Heart left ventricle (tissue), 16 donors: ENCODE measurements at places on chromosomes 6 and 20. TPM values are rescaled to one million over a fixed set of nuclear protein-coding genes. Genes with fewer than 3 reads are reported as not detected.
A peak's percentile ranks its signal among the peaks of the same experiment; 100 is the strongest.

- no peak for DNase-seq
Measured at GRCh38 chr6:128241216-128241615, 279.2 kb downstream of the PTPRK start.

DNA sequence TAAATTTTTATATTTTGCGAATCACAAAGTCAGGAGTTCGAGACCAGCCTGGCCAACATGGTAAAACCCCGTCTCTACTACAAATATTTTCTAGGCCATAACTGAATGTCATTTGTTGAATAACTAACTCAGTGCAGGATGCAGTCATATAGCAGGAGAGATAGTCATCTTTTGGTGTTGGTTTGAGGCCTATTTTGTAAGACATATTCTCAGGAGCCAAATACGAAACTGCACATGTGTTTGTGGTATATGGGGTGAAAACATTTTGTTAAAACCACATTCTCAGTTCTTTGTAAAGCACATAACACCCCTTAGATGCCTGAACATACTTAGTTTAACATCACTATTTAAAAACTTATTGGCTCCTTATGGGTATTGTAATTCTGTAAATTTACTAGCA is 4.7 kb upstream of the ENPP5 start:
- no peak for DNase-seq

Gene TMX4
- 115 TPM for total RNA-seq

- no peak for DNase-seq
Measured at GRCh38 chr6:100592929-100593328, 128.2 kb upstream of the SIM1 start.

DNA sequence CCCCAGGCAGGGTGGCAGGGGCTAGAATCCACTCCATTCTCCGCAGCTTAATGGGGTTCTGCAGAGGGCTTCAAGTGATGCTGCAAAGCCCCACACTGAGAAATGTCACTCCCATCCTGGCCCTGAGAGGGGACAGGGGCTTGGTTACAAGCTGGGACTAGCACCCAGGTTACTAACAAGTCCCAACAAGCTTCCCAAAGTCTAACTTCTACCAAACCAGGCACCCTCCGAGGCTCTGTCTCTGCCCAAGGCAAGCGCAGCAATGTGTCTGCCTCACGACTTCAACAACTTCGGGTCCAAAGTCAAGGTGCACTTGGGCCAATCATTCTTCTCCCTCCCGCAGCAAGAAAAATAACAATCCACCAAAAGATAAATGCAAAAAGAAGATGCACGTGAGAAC is 45.6 kb downstream of the NFATC2 start:
- DNase-seq: no peak

Gene SIM1
- not detected for total RNA-seq

Gene OR5V1
- not detected for total RNA-seq

Gene ATP6V1G2
- 1.4 TPM for total RNA-seq

DNA sequence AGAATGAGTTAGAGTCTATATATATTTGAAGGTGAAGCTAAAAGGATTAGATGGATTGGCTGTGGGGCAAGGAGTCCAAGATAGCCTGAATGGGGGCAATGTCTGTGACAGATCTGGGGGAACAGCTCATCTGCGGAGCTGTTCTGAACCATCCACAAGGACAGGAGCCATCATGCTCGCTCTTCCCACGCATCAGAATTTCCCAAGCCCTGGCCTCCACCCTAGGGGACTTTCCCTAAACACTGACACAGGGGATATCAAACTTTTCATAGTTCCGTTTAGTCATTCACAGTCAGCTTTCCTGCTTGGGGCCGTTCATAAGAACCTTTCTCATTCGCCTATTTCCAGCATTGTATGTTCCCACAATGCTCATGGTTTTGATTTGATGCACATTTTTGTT is 37.6 kb upstream of the CCN6 start:
- peak; percentile 44 for DNase-seq

GRCh38 chr6:6772751-6773150 is 184.2 kb downstream of the LY86 start:
- DNase-seq: no peak

Gene C6orf141
- total RNA-seq: not detected

Gene NR2E1
- not detected for total RNA-seq

- DNase-seq: peak; percentile 75
Measured at GRCh38 chr20:10667077-10667401, 6.8 kb downstream of the JAG1 start.

Gene HLA-DQA2
- total RNA-seq: 34.4 TPM

Gene CRISP3
- total RNA-seq: not detected

DNA sequence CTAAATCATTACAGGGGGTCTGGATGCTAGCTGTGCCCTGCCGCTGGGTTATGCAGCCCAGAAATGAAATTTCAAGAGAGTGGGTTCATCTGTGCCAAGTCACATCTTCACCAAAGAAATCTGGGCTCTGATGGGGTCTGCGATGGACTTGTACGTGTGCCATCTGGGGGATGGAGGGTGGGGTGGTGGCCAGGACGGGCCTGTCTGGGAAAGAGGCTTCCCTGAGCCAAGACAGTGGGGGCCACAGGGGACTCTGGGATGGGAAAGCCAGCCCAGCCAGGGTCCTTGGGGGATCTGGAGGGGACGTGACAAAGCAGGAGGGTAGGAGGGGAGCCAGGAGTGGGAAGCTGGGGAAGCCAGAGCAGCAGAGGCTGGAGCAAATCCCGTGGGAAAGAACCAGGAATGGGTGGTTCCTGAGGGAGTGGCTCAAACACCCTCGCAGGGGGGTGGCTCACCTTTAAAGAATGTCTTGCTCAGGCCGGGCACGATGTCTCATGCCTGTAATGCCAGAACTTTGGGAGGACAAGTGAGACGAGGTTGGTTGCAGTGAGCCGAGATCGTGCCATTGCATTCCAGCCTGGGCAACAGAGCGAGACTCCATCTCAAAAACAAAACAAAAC is 36.3 kb upstream of the SULF2 start:
- no peak for DNase-seq

Gene LRRC73
- 1.2 TPM for total RNA-seq

GRCh38 chr6:8860671-8861070 is 425.3 kb upstream of the SLC35B3 start:
- DNase-seq: no peak

GRCh38 chr20:52190437-52191131 is 995 bp downstream of the ZFP64 start:
- peak; percentile 58 for DNase-seq

DNA sequence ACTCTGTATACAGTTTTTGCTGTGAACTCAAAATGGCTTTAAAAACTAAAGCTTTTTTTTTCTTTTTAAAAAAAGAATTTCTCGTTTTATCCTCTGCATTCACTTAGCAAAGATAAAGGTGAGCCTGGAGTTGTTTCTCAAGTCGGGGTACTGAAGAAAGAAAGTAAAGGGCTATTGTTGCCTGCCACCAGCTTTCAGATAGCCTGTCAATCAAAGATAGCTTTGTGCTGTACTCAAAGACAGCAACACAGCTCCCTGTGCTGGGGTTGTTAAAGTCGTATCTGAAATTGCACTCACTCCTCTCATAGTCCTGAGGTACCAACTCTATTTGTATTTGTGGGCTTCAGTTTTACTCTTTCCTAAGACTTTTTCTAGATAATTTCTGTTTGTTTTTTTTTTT is 710.1 kb upstream of the ID4 start:
- DNase-seq: no peak

- no peak for DNase-seq
Measured at GRCh38 chr20:33460711-33461110, 17.1 kb upstream of the SNTA1 start.

- DNase-seq: no peak
Measured at GRCh38 chr6:119608994-119609393, 259.4 kb upstream of the MAN1A1 start.

- no peak for DNase-seq
Measured at GRCh38 chr6:5529733-5530132, 268.4 kb downstream of the FARS2 start.

DNA sequence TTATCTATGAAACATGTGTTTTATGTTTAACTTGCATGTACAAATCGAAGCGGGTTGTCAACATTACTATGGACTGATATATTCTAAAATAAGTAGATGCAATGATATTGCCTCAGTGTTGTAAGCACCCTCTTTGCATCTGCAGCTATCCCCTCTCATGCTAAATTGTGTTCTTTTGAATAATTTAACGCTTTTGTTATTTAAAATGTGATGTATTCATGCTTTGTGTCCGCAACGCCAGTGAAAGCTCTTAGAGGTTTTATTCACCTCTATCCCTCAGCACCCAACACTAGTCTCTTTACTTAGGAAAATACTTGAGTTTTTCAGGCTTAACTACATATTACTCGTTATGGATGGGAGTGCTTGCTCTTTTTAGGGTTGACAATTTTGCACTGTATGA is 173.7 kb upstream of the ID4 start:
- no peak for DNase-seq

DNA sequence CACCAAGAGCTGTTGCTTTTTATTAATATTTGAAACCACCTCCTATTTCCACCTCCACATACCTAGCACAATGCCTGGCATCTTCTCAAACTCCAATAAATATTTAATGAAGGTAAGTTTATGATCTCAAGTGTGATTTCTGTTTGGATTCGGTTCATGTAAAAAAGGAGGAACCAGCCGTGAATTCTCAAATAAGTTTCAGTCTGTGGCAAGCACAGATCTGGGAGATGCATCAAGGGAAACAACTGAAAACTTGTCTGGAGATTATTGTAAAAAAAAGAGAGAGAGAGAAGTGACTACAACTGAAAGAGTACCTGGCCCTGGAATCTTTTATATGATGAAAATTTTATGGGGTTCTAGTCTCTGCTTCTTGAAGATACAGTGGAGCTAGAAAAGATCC is 52.8 kb upstream of the PNRC1 start:
- DNase-seq: no peak

DNA sequence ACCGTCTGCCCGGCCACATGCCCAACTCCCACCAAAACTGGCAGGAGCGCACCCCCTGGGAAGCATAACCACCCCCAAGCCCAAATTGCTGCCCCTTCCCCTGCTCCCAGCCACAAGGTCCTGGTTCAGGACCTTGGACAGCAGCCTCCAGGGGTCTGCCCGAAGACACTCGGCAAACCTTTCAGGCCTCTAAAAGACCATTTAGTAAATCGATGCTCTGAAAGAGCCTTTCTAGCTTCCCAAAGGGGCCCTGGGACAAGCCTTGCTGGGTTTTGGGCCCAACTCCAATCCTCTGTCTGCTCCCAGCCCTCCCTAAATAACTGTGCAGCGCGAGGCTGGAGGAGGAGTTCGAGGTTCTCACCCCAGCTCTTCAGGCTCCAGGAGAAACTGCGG is 30.5 kb downstream of the GRM4 start:
- DNase-seq: no peak

Gene GPR6
- total RNA-seq: not detected

DNA sequence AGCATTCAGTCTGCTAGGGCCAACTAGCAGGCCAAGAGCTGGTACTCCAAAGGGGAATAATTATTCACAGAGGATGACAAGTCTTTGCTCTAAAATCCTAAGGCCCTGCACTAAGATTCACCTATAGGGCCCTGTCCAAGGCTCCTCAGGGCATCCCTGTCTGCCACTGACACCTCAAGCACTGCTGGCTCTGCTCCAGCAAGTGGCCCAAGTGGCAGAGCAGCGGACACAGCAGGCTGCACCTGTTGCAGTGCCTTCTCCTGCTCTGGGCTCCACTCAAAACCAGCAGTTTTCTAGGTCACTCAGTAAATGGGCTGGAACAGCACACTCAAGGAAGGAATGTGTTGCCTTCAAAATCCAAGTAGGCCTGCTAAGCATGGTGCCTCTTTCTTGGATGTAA is 36.4 kb upstream of the SMOC2 start:
- DNase-seq: peak; percentile 17

Gene SPATS1
- not detected for total RNA-seq

DNA sequence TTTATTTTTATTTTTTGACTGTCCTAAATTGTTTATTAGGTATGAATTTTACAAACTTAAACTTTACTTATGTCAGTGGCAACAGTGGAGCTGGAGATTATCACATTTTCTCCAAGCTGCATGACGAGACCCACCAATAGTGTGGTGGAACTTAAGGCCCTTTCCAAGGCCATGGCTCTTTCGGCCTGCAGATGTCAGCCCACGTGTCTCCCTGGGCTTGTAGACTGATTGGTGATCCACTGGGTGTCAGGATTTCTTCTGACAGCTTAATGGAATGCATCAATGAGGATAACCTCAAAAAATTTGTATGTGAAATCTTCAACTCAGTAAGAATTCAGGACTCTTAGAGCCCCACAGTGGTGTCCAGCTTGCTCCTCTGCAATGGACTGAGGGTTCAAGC is 32.3 kb upstream of the OVOL2 start:
- no peak for DNase-seq

Gene ENPP4
- total RNA-seq: 29.2 TPM

Gene APCDD1L
- 0.60 TPM for total RNA-seq

Gene CST2
- not detected for total RNA-seq

GRCh38 chr6:157046776-157047175 is 269.6 kb downstream of the ARID1B start:
- no peak for DNase-seq

Gene LY6G6F
- total RNA-seq: not detected

GRCh38 chr6:137496909-137497720 is 2.9 kb upstream of the OLIG3 start:
- no peak for DNase-seq

Gene ZFAND3
- 47.7 TPM for total RNA-seq

DNA sequence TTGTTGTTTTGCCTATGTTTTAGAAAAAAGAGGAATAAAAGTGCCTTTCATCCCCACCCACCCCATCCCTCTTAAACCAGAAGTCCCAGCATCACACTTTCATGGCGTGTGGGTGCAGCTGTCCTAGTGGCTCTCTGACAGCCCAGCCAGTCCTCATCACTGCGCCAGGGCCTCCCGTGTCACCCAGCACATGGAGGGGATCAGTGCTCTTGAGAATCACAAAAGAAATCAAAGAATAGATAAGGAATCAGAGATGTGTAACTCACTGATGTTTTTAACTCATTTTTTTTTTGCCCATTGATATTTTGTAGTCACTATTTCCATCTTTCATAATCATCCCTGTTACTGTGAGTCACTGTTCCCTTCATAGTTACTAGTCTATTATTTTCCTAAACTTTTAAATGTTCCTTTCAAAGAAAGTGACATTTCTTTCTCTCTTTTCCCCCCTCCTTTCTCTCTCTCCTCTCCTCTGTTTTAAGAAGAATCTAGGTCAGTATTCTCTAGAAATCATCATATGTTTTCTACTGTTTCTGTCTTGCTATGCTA is 78.6 kb downstream of the AIG1 start:
- no peak for DNase-seq

Gene SLC17A3
- total RNA-seq: not detected

- no peak for DNase-seq
Measured at GRCh38 chr6:154920495-154921200, 74.5 kb upstream of the TIAM2 start.

GRCh38 chr6:80442366-80442765 is 335.9 kb downstream of the BCKDHB start:
- DNase-seq: no peak

Gene SAMHD1
- 61.1 TPM for total RNA-seq

DNA sequence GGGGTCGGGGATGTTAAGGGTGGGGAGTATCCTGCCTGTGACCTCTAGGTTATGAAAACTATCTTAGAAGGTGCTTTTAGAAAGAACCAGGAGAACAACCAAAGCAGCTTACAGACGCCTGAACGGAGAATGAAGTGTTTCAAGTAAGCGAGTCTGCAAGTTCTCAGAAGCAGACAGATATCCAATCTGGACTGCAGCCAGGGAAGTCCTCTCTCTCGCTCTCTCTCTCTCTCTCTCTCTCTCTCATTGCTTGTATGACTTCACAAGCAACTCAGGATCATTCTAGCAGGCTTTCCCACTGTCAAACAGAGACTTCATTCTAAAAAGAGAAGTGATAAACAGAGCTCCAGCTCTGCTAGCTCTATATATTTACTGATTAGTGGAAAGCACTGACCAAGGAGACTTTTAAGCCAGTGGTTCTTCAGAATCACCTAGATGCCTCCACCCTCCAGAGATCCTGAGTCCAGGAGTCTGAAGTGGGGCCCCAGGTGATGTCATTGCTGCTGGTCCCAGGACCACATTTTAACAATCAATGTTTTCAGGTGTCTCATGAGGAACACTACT is 6.0 kb downstream of the TCF21 start:
- peak; percentile 33 for DNase-seq
